Vagina (tissue), 2 donors: ENCODE measurements at places on chromosomes 1 and 21.

DNA sequence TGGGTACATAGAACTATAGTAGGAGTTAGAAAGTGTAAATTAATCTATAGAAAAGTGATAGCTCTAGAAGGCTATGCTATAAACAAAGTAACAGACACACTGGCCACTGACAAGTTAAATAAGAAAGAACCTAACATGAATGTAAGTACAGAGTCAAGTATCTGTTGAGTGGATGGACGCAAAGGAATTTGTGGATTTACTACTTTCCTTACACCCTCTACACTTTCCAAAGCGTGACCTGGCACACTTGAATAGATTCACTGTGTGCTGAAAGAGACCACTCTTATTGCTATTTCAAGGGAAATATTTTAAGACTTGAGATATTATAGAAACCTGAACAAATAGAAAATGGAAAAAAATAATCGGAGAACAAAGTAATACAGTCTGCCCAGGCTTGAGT is 142.8 kb upstream of the SAMSN1 start:
- no peak for DNase-seq

GRCh38 chr1:85459290-85459689 is 5.7 kb downstream of the DDAH1 start:
- DNase-seq, result no peak

GRCh38 chr21:26072666-26073615 is 97.6 kb downstream of the APP start:
- DNase-seq, result no peak

DNA sequence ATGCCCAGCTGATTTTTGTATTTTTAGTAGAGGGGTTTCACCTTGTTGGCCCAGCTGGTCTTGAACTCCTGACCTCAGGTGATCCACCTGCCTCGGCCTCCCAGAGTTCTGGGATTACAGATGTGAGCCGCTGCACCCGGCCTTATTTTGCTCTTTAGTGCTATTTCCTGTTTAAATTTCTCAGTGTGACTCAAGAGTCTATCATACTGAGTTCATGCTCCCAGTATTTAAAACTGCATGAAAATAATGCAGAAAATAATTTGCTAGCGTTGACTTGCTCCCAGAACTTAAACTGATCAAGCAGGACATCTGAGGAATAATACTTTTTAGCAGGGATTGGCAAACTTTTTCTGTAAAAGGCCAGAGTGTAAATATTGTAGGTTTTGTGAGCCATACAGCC is 86.4 kb upstream of the C1orf21 start:
- no peak for DNase-seq

GRCh38 chr1:1356796-1357401 is 1.5 kb downstream of the MXRA8 start:
- no peak for DNase-seq

DNA sequence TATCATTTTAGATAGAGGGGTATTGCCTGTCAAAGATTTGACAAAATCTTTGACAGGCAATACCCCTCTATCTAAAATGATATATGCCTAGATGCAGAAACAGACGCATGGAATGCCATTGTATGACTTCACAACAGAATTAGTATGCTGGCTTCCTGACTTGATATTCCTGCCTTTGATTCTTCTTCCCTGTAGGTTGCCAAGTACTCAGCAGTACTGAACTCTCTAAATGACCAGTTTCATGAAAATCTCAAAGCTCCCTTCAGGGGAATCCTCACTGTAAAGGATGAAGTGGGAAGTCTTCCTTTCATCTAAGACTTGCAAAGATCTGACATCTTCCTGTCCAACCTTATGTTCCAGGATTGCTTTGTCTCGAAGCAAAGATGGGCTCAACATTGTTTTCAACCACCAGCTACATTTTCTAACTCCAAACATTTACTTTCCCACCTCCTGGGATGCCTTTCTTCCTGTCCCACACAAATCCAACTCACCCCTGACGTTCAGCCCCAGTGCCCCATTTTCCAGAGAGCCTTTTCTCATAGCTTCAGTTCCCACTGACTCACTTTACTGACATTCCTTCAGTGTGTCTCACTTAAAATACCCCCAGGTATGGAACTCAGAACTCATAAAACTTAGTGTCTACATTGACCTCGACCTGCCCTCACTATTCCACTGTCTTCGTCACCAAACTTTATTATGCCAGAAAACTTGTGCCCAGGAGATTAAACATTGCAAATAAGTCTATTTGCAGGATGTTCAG is 67.3 kb upstream of the KCNJ6 start:
- no peak for DNase-seq

DNA sequence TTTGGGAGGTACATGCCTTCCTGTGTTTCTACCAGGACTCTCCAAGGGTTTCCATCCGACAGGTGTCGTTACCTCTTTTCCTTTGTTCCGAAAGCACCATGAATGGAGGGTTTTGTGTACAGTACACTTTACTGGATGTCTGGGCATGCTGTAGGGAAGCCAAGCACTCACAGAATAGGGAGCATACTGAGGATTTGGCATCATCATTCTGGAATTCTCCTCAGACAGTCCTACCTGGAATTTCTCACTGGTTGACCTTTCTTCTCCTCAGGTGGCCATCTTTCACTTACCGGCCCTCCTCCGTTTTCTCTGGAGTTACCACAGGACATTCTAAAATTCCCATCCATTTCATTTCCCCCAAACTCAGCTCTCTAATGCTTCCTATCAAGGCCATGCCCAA is 5.9 kb upstream of the MPL start:
- DNase-seq, result no peak

DNA sequence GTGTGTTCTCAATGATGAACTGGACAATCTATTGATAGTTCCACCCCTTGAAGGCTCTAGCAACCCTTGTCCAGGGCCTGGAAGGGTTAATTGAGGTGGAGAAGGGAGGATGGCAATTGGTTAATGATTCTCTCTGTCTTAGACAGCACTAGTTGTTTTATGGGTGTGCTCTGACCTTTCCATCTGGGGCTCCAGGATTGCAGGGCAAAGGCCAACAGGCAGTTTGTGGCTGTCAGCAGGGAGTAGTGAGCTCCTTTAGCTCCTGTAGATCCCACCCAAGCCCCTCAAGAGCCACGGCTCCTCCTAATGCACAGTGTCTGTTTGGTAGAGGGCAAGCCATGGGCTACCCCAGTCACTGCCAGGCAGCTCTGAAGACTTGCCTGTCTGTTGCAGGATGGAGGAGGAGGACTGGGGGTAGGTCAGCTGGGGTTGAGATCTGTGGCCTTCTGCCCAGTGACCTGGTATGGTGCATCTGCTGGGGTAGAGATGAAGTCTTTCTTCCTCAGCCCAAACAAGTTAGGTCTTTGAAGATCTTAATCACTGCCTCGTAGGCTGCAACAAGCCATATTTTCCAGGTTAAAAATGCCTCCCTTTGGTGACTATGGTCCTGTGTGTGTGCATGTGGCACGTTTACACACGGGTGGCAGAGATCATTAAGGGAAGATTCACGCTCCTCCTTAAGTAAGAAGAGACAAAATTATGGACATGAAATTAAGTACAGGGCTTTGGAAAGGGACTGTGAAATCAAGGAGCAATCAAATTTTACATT is 7.7 kb downstream of the MROH7 start:
- peak; percentile 37 for DNase-seq

GRCh38 chr1:232579958-232580941 is 49.7 kb downstream of the SIPA1L2 start:
- no peak for DNase-seq

DNA sequence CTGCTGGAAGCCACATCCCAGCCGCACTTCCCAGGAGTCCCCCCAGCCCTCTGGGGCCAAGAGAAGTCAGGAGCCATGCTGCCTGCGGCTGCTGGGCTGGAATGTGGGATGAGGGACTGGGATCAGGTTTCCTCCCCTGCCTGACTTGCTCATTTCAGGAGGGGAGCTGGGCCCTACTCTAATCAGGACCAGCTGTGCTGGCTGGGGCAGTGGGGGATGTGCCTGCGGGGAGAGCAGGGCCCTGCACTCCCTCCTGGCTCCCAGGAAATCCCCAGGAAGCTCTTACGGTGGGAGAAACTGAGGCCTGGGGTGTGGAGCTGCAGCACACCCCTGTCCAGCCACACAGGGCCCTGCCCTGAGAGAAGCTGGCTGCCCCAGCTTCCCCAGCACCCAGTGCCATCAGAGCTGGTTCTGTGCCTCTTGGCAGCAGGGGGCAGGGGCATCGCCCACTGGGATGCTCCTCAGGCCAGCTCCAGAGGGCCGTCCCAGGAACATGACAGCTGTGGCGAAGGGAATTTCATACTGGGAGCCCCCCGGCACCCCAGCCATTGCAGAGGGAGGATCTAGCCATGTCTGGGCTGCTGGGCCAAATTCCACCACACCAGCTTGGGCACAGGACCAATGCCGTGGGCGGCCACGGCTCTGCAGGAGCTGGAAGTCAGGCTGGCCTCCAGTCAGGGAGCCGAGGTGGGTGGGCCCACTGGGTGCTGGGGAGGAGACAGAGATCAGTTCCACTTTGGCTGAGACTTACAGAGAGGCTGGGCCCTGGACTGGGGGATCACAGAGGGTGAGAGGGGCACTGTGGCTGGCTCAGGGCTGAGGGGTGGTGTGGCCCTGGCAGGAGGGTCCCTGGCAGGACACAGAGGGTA is 21.3 kb upstream of the PRSS38 start:
- no peak for DNase-seq

- DNase-seq, result no peak
Measured at GRCh38 chr1:158035976-158036583, 42.6 kb downstream of the KIRREL1 start.

- peak; percentile 70 for DNase-seq
Measured at GRCh38 chr1:153357853-153358690, at the start of gene S100A9. Gene S100A9, plus strand, starts transcription at chr1:153357854. Its CDS starts 430 bp downstream, at chr1:153358284.

DNA sequence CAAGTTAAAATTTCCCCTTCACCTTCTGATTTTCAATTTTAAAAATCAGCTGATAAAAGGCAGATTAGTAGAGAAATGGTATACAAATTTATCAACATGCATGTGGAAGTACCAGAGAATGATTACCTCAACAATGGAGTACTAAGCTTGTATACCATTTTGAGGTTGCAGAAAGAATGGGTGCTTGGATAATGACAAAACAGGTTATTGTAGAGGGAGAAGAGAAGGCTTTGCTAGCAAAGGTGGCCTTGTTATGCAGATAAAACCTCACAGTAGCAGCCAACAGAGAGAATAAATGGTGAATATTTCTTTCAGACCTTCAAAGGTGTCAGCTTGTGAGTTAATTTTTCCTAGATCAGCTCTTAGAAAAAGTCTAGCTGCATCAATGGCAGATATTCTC is 1174.9 kb upstream of the ADGRL4 start:
- DNase-seq, result no peak

DNA sequence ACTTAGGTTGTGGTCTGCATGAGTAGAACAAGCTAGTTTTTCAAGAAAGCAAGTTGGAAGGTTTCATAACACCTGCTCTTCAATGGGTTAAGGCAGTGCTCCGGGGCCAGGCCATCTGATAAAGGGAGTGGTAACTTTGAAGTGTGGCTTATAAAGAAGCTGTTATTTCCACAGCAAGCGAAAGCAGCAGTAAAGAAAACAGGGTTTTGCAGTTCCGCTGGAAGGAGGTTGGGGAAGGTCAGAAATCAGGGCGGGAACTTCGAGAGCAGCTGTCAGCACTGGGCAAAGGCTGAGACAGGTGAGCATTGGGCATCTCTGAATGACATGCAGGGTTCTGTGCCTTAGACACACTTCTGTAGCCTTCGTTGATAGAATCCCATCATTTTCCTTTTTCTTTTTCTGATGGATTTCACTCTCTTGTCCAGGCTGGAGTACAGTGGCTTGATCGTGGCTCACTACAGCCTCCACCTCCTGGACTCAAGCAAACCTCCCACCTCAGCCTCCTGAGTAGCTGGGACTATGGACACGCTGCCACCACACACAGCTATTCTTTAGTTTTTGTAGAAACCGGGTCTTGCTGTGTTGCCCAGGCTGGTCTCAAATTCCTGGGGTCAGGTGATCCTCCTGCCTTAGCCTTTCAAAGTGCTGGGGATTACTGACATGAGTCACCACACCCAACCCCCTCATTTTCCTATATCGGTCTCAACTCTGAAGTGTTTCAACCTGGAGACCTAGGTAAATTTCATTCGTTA is 20.5 kb downstream of the TMEM51 start:
- DNase-seq, result no peak

DNA sequence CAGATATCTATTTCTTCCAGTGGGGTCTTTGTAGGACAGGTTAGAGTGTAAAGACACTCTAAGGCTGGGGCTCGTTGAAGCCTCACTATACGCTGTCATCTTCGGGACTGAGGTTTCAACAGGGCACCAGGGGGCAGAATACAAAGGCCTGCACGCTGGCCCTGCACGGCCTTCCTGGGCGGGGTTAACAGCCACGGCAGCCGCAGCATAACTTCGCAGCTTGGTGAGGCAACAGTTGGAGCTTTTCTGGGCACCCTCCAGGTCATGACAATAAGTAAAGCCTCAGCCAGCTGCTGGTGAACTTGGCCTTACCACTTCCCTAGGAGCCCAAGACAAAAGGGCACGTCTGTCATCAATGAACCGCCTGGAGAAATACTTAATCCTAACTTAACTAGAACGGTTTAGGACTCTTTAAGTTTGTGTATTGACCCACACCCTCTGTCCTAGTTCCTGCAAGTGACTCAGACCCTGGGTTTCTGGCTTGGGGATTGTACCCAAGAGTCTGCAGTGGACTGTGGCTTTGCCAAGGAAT is 2.3 kb upstream of the RUNX1 start:
- peak; percentile 85 for DNase-seq

DNA sequence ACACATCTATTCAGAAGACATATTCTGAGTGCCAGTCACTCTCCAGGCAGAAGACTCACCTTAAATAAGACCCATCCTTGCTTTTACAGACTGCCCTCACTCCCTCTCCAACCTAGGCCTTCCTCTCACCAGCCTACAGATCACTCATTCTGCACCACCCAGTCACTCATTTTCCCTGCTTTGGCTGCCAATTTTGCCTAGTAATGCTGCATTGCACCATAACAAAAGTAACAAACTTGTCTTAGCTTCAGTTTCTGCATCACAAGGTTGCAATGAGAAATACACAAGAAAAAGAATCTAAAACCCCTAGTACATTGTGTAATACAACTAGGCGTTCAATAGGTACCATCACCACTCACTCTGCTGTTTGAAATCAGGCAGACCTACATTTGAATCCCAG is 292.4 kb downstream of the PLPP3 start:
- DNase-seq, result no peak

- DNase-seq, result no peak
Measured at GRCh38 chr1:88982055-88982454, 10.4 kb downstream of the KYAT3 start.

GRCh38 chr1:204350857-204351573 is 8.7 kb downstream of the PLEKHA6 start:
- no peak for DNase-seq

DNA sequence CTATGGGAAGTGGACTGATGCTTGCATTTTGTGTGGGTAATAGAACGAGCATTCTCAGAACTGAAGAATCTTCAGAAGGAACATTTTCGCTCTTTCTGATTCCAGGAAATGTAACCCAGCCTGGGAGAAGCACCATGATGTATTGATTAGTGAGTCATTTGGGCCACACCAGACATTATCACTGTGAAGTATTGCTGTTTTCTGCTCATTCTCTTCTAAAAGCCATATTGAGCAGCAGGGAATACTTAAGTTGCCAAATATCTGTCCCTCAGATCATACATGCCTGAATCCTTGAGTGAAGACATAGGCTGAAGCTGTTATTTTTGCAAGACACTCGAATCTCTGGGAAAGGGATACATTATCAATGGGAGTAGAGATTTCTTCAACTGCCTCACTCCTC is 213.1 kb downstream of the PCP4 start:
- no peak for DNase-seq

- DNase-seq, result no peak
Measured at GRCh38 chr1:234258071-234258470, 115.2 kb upstream of the COA6 start.

GRCh38 chr1:229229137-229229720 is 41.7 kb upstream of the RAB4A start:
- peak; percentile 61 for DNase-seq
